Fibroblast of villous mesenchyme (primary cell): ENCODE measurements at places on chromosomes 7 and 10. TPM values are rescaled to one million over a fixed set of nuclear protein-coding genes. Genes with fewer than 3 reads are reported as not detected.

CPED1 gene
- total RNA-seq, result 95.9 and 106 TPM in 2 replicates

- DNase-seq, result no peak
Observed at GRCh38 chr10:86664341-86665217, 3.7 kb upstream of the LDB3 start.

NME8 gene
- not detected in 2 replicates for total RNA-seq

DNA sequence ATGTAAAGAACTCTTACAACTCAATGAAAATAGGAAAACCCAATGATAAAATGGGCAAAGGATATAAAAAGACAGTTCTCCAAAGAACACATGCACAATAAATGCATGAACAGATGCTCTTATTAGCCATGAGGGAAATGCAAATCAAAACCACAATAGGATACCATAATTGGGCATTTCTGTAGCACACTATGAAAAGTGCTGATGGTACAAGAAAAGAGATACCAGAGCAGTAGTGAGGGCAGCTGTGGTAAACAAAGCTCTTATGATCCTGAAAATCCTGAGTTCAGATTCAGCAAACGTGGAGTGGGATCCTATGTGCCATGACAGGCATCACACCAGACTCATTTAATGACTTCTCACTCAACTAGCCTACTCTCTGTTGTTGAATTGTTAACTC is 96.7 kb upstream of the SLC25A13 start:
- DNase-seq, result no peak

EBLN1 gene
- total RNA-seq, result not detected in 2 replicates

COL17A1 gene
- not detected in 2 replicates for total RNA-seq
